Stimulated activated CD4-positive, alpha-beta T cell treated with anti-CD3 and anti-CD28 coated beads, Interleukin-1b, Interleukin-23, amount 100 ng/mL, for 1 hour (primary cell): ENCODE measurements at places on chromosomes 6 and 20.

DNA sequence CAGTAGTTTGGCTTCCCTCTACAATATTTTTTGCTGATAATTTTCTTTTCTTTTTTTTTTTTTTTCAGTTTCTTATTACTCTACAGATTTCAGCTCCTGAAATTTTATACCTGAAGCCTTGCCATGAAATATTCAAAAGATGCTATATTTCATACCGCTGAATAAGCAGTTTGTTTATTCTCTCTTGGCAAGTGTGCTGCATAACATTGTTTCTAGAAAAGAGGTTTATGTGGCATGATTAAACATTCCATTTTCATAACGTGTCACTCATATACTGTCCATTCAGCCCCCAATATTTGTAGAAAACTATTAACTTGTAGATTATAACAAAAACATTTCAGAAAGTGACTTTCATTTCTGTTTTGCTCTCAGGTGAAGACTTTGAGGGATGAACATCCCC lies 174.4 kb upstream of the NOX3 start:
- DNase-seq, result no peak

- DNase-seq, result no peak
These were observed 49.6 kb downstream of the MOCS1 start for GRCh38 chr6:39884696-39885095.

- DNase-seq, result no peak
These were observed 72.4 kb downstream of the ADGRG6 start for GRCh38 chr6:142374091-142374770.

DNA sequence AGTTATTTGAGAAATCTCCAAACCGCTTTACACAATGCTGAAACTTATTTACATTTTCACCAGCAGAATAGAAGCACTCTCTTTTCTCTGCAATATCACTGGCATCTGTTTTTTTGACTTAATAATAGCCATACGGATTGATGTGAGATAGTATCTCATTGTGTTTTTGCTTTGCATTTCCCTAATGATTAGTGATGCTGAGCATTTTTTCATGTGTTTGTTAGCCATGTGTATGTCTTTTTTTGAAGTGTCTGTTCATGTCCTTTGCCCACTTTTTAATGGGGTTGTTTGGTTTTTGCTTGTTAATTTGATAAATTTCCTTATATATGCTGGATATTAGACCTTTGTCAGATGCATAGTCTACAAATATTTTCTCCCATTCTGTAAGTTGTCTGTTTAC lies 73.6 kb downstream of the FBXO5 start:
- DNase-seq, result no peak

GRCh38 chr20:1555952-1556351 lies 1.6 kb downstream of the SIRPD start:
- DNase-seq, result no peak

DNA sequence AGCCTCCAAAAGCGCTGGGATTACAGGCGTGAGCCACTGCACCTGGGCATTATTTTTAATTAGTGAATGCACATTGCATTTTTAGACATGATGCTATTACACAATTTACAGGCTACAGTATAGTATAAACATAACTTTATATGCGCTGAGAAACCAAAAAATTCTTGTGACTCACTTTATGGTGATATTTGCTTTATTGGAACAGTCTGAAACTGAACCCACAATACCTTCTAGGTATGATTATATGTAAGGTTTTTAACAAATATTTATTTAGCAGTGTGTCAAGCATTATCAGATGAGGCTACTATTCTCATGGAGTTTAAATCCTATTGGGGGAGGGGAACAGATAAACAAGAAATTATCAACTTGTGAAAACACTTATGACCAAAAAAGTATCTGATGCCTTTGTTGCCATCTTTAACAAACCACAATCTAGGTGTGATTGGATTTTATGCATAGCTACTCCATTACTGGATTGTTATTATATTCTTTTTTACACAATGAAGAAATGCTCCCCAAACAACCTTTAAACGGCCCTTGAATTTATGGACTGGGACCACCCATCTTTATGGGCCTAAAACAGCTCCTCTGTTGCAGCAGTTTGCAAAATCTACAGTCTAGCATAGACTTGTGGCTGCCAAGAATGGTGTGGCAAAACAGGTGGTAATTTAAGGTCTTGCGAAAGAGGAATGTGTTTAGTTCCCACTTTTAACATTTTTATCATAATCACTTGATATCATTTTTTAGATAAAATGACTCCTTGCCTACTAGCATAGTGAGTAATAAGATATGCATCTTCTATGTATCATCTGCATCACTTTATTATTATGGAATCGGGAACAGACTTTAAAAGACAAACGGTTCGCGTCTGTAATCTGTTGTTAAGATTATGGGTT lies 159.2 kb upstream of the C6orf118 start:
- no peak for DNase-seq

- no peak for DNase-seq
These were observed 1128.4 kb upstream of the MAP3K7 start for GRCh38 chr6:91715171-91715805.

DNA sequence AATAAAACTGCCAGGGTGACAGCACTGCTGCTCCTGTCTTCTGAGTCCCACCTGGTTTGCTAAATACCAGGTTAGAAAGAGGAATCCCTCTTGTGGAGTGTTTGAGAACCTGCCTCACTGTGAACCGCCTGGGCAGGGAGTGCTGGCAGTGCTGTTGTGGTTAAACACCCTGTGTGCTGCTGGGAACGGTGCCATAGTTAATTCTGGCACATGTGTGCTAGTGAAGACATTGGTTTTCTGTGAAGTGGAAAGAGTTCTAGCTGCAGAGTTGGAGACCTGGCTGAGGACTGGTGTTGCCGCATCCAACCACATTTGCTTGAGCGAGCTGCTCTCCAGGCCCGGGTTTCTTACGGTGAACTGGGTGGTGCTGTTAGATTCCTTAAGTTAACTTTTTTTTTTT lies 72.7 kb downstream of the IGF2R start:
- no peak for DNase-seq

- no peak for DNase-seq
These were observed 60.0 kb downstream of the PRL start for GRCh38 chr6:22236626-22237414.

DNA sequence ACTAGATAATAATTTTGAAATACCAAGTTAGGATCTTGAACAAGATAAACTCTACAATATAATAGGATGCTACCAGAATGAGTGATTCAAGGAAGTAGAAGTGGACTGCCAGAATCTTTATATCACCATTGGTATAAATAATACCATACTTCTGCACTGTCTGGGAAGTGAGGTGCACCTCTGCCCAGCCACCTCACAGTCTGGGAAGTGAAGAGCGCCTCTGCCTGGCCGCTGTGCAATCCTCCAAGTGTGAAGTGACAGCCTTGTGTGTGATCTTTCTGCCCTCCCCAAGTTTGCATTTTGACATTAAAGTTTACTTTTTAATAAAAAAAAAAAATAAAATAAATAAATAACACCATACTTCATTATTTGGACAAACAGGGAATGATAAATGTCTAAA lies 18.8 kb downstream of the LATS1 start:
- no peak for DNase-seq

DNA sequence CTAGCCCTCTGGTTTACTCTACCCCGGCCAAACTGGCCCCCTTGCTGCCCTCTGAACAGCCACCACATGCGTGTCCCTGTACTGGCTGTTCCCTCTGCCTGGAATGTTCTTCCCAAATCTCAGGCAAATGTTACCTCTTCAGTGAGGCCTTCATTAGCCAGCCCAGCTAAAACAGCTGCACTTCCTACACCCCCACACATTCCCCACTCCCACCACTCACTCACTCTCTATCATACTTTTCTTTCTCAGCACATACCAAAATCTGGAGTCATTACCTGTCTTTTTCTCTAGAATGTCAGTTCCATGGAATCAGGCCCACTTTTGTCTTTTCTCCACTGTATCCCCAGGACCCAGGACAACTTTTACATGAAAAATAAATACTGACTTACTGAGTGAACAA lies 401.2 kb upstream of the SULF2 start:
- DNase-seq, result no peak

GRCh38 chr20:47382746-47383415 lies 26.4 kb upstream of the ZMYND8 start:
- no peak for DNase-seq

DNA sequence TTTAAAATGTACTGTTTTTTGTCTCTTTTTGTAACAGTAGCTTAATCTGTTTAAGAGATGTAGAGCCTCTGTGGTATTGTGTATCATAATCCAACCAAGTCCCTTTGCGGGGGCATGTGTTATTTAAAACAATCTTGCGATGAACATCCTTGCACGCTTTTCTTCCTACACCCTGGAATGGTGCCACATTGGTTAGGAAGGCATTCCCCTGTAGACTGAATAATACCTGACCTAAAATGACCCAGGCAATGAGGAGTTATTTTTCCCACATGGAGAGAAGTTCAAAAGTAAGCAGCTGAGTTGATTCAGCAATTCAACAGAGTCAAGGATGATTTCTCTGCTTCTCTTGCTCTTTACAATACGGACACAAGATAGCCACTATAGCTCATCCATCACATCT lies 142.0 kb upstream of the PMEPA1 start:
- no peak for DNase-seq

DNA sequence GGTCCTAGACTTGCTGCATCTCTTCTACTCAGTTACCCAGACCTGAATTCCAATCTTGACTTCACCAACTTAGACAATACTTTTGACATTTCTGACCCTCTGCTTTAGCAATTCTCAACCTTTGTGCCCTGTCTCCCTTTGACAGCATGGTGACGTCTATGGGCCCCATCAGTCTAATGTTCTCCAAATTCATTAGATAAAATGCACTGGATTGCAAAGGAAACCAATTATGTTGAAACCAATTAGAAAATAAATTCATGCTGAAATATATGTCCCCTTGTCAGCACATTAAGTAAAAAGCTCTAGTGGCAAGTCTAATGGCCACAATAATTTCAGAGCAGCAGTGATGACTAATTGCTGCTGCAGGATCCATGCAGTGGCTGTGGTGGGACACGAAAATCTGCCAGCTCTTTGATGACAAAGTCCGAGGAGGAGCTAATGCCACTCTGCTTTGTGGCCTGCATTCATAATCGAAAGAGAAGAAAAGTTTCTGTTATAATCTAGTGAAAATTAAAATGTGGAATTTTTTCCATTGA lies 64.0 kb downstream of the BFSP1 start:
- DNase-seq, result no peak

DNA sequence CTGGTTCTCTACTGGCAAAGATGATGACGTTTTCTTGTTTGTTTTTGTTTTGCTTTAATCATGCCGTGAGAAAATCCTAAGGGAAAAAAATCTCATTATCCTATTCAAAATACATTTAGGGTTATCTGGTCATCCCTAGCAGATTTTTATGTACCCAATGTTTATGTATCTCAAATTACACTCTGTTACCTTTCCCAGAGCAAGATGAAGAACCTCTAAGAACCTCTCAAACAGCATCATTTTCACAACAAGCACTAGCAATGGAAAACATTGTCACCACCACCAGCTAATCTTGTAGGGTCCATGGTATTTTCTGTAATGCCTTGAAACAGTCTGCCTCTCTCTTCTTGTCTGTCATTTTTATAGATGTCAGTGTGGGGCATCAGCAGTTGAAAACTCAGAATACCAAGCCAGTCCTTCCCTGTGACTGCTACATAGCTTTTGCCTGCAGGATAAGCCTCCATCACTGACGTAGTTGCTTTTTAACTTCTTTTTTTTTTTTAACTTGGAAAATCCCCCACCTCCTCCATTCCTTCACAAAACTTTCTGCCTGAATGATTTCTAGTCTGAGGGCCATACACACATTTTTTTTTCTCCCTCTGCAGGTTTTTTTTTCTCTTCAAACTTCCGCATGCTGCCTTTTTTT lies 2.4 kb upstream of the SNAP25 start:
- no peak for DNase-seq
